ENCODE measurements at places on chromosomes 13 and 19.

DNA sequence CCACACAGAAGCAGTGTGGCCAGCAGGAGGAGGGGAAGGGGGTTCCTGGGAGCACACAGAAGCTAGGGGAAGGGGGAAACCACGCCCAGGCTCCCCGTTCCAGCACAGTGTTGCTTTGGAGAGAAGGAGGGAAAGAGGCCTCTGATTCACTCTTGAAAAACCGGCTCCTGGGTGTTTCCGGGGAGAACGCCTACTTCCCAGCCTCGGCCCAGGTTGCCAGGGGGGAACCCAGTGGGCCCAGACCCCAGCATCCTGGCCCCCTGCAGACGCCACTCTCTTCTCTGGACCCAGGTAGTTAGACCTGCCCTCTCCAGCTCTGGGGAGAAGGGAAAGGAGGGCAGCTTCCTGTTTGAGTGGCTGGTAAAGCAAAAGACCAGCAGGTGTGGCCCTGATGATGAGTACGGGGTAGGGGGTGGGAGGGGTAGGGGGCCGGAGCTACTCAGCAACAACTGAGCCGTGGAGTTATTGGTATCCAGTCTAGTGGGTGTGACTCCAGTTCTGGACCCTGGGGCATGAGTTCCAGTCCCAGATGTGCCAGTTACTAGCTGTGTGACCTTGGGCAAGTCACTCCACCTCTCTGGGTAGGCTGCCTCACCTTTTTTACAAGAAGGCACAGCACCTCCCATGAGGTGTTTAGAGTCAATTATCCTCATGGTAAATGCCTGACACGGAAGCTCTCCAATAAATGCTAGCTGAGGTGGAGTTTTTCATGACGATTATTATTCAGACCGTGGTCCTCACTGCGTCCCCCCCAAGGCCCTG is 836 bp downstream of the GIPC1 start:
- peak overlapping the region; percentile 58 for H3K4me3 ChIP-seq
- H3K36me3 ChIP-seq, result no peaks in the 10 kb centered on the region
- peak overlapping the region; percentile 79 for H3K27ac ChIP-seq
- no peaks in the 10 kb centered on the region for H3K27me3 ChIP-seq
- peaks cover 27% of the 10 kb centered on the region for H3K4me1 ChIP-seq
- no peak for DNase-seq

GRCh38 chr13:111005808-111006505 is 91.1 kb upstream of the ANKRD10 start:
- H3K4me3 ChIP-seq, result no peak overlapping the region
- peaks cover 23% of the 10 kb centered on the region for H3K4me1 ChIP-seq
- peak; percentile 71 for DNase-seq
- H3K27ac ChIP-seq, result peak overlapping the region; percentile 89
- H3K36me3 ChIP-seq, result no peaks in the 10 kb centered on the region

GRCh38 chr13:44125943-44126469 is 246.3 kb downstream of the LACC1 start:
- H3K4me1 ChIP-seq, result no peaks in the 10 kb centered on the region
- H3K4me3 ChIP-seq, result no peak overlapping the region
- no peak overlapping the region for H3K27ac ChIP-seq
- no peaks in the 10 kb centered on the region for H3K27me3 ChIP-seq
- no peak for DNase-seq
- no peaks in the 10 kb centered on the region for H3K36me3 ChIP-seq

DNA sequence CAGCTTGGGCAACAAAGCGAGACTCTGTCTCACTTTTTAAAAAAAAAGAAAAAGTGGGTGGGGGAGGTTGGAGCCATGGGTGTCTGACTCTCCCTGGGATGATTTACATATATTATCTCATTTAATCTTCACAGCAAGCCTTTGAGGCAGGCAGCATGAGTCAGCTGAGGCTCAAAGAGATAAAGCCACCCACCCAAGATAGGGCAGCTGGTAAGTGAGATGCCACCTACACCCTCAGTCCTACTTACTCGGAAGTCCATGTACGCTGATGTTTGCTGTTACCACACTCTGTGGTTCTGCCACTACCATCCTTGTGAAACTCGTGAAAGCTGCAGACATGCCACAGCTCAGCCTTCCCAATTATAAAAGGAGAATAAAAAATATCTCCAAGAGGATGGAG is 142.0 kb upstream of the TSHZ3 start:
- H3K36me3 ChIP-seq, result no peaks in the 10 kb centered on the region
- H3K27me3 ChIP-seq, result no peaks in the 10 kb centered on the region
- DNase-seq, result no peak
- H3K4me3 ChIP-seq, result no peak overlapping the region
- no peak overlapping the region for H3K27ac ChIP-seq

- H3K27me3 ChIP-seq, result peaks cover 10% of the 10 kb centered on the region
- no peak for DNase-seq
- H3K4me3 ChIP-seq, result no peak overlapping the region
- no peaks in the 10 kb centered on the region for H3K36me3 ChIP-seq
- no peak overlapping the region for H3K27ac ChIP-seq
Measured at GRCh38 chr19:15584095-15584494, 30.9 kb upstream of the CYP4F8 start.

DNA sequence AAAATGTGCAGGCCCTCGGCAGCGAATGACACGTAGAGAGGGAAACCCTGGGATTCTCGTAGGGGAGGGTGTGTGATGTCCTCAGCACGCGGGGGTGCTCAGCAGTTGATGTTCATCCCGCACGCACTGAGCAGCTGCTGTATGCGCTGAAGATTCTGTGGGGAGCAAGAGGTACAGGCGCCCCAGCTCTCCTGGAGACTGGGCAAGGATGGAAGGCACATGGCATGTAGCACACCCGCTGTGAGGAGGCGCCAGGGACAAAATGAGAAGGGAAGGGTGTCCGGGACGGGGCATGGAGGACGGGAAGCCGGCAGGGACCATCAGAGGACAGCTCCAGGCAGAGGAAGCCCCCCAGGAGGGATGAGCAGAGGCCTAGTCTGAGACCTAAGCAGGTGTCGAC is 15.4 kb downstream of the ATP11A start:
- no peak overlapping the region for H3K4me3 ChIP-seq
- no peaks in the 10 kb centered on the region for H3K27me3 ChIP-seq
- H3K4me1 ChIP-seq, result peaks cover 2% of the 10 kb centered on the region
- peak; percentile 3 for DNase-seq
- H3K27ac ChIP-seq, result no peak overlapping the region

- H3K36me3 ChIP-seq, result no peaks in the 10 kb centered on the region
- H3K4me1 ChIP-seq, result peaks cover 14% of the 10 kb centered on the region
- no peak overlapping the region for H3K4me3 ChIP-seq
- peak; percentile 72 for DNase-seq
Measured at GRCh38 chr13:66994097-66994496, 236.0 kb downstream of the PCDH9 start.

- H3K27me3 ChIP-seq, result no peaks in the 10 kb centered on the region
- H3K27ac ChIP-seq, result no peak overlapping the region
- no peak for DNase-seq
- H3K4me3 ChIP-seq, result no peak overlapping the region
Measured at GRCh38 chr19:31574251-31574973, 225.2 kb upstream of the TSHZ3 start.

DNA sequence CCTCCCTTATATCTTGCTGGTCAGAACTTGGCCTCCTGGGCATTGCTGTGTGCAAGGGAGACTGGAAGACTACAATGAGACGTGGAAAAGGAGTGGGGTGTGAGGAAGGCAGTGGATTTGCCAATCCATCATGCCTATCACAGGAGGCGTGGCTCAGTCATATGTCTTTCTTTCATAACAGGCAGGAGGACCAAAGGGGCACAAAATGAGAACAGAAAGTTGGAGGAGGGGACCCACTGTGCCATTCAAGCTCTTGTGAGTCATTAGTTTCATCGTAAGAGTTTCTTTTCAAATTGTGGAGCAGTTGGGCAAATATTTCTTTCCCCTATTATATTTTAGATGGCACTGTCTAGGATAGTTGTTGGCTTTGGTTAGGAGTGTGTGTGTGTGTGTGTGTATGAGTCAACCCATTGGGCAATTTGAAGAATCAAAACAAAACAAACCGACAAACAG is 471.5 kb downstream of the TSHZ3 start:
- no peak for DNase-seq
- no peak overlapping the region for H3K27ac ChIP-seq
- no peaks in the 10 kb centered on the region for H3K27me3 ChIP-seq
- no peaks in the 10 kb centered on the region for H3K4me1 ChIP-seq
- H3K36me3 ChIP-seq, result no peaks in the 10 kb centered on the region
- H3K4me3 ChIP-seq, result no peak overlapping the region

GRCh38 chr13:112144616-112145550 is 77.9 kb downstream of the SOX1 start:
- H3K27ac ChIP-seq, result no peak overlapping the region
- H3K4me3 ChIP-seq, result no peak overlapping the region

- H3K27me3 ChIP-seq, result no peaks in the 10 kb centered on the region
- H3K27ac ChIP-seq, result no peak overlapping the region
- no peak overlapping the region for H3K4me3 ChIP-seq
- H3K4me1 ChIP-seq, result peaks cover 6% of the 10 kb centered on the region
Measured at GRCh38 chr13:110347535-110348308, 40.6 kb downstream of the COL4A2 start.

DNA sequence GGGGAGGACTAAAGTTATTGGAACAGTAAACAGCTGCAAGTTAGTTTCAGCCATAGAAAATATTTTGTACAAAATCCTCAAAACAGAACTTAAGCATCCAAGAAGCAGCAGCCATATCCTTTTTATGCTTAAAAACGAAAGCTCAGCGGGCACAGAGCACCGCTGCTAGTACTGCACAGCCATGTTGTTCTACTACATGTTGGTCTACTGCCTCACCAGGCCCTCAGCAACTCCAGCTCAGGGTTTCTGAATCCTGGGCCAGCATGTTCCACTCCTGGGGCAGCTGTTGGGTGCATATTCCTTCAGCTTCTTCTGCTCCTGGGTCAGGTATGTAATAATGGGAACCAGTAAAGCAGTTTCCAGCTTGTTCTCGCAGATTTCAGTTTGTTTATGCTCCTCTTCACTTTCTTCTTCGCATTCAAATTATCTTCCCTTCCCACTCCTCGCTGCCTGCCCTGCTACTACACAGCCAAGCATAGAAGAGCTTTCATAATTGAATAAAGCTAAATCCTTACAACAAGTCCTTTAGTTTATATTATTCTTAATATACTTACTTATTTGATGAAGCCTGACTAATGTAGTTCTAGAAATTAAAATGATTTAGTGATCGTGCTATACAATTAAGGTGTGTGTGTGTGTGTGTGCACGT is 820.5 kb upstream of the ATXN8OS start:
- no peak for DNase-seq
- H3K27ac ChIP-seq, result no peak overlapping the region
- H3K36me3 ChIP-seq, result no peaks in the 10 kb centered on the region
- no peaks in the 10 kb centered on the region for H3K27me3 ChIP-seq
- H3K4me3 ChIP-seq, result no peak overlapping the region
- H3K4me1 ChIP-seq, result no peaks in the 10 kb centered on the region

GRCh38 chr19:6108721-6109633 is 1.3 kb downstream of the RFX2 start:
- peaks cover 19% of the 10 kb centered on the region for H3K4me1 ChIP-seq
- peaks cover 7% of the 10 kb centered on the region for H3K27me3 ChIP-seq
- no peaks in the 10 kb centered on the region for H3K36me3 ChIP-seq
- DNase-seq, result peak; percentile 39
- H3K4me3 ChIP-seq, result no peak overlapping the region
- H3K27ac ChIP-seq, result no peak overlapping the region

- no peaks in the 10 kb centered on the region for H3K36me3 ChIP-seq
- H3K4me3 ChIP-seq, result no peak overlapping the region
- H3K4me1 ChIP-seq, result peaks cover 17% of the 10 kb centered on the region
Measured at GRCh38 chr19:46474211-46474610, 2.8 kb upstream of the PNMA8A start.

DNA sequence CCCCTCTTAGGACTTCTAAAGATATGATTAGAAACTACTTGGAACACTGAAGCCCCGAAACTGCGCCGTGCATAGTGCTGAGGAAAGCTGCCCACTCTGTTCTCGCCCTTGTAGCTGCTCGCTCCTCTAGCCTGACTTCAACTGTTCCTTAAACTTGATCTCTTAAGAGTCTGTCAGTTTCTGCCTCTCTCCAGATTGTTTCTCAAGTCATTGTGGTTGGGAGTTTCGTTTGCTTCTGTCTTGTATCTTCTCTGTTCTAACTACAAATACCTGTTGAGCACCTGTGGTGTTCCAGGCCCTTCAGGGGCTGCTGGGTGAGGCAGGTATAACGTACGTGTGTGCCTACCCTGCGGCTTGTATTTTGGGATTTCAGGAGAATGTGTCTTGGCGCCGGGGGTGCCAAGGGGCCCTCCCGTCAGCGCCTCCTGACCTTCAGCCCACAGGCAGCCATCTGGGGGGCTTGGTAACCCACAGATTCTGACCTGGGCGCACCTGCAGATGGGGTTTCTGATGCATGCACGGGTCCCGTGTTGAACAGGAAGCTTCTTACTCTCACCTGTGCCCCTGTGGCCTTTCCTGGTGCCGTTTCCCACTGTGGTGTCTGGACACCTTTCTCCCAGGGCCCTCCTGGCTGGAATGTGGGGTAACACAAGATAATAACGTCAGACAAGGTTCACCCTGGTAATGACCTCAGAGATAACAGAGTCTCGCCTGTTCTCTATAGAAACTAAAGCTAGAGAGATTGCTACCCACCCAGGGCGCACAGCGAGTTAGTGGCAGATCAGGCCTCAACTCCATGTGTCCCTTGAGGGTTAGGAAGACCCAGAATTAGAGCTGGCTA is 17.2 kb upstream of the DCUN1D2 start:
- DNase-seq, result no peak
- H3K4me3 ChIP-seq, result no peak overlapping the region
- peaks cover 8% of the 10 kb centered on the region for H3K36me3 ChIP-seq
- H3K27me3 ChIP-seq, result no peaks in the 10 kb centered on the region
- no peaks in the 10 kb centered on the region for H3K4me1 ChIP-seq

- no peaks in the 10 kb centered on the region for H3K36me3 ChIP-seq
- H3K4me3 ChIP-seq, result no peak overlapping the region
- DNase-seq, result peak; percentile 8
- no peaks in the 10 kb centered on the region for H3K27me3 ChIP-seq
Measured at GRCh38 chr19:6551607-6552450, 21.0 kb downstream of the TNFSF9 start.

- no peaks in the 10 kb centered on the region for H3K27me3 ChIP-seq
- H3K4me3 ChIP-seq, result no peak overlapping the region
- no peaks in the 10 kb centered on the region for H3K36me3 ChIP-seq
- H3K27ac ChIP-seq, result no peak overlapping the region
- DNase-seq, result no peak
- peaks cover 7% of the 10 kb centered on the region for H3K4me1 ChIP-seq
Measured at GRCh38 chr19:45971260-45971902, 2.3 kb downstream of the NOVA2 start.

GRCh38 chr13:111561091-111561781 is 240.8 kb downstream of the TEX29 start:
- no peaks in the 10 kb centered on the region for H3K4me1 ChIP-seq
- H3K4me3 ChIP-seq, result no peak overlapping the region
- H3K27ac ChIP-seq, result no peak overlapping the region
- no peaks in the 10 kb centered on the region for H3K27me3 ChIP-seq
- no peaks in the 10 kb centered on the region for H3K36me3 ChIP-seq
- DNase-seq, result no peak

- H3K36me3 ChIP-seq, result no peaks in the 10 kb centered on the region
- H3K4me3 ChIP-seq, result no peak overlapping the region
- H3K27ac ChIP-seq, result no peak overlapping the region
- no peak for DNase-seq
- H3K27me3 ChIP-seq, result no peaks in the 10 kb centered on the region
- peaks cover 9% of the 10 kb centered on the region for H3K4me1 ChIP-seq
Measured at GRCh38 chr13:19680751-19681150, 47.3 kb downstream of the MPHOSPH8 start.
